ENCODE measurements at places on chromosomes 12 and 14.

GRCh38 chr12:43113135-43113534 is 438.9 kb downstream of the ADAMTS20 start:
- peak; percentile 45 for DNase-seq

GRCh38 chr12:90593596-90594295 is 361.2 kb downstream of the CCER1 start:
- DNase-seq = no peak

DNA sequence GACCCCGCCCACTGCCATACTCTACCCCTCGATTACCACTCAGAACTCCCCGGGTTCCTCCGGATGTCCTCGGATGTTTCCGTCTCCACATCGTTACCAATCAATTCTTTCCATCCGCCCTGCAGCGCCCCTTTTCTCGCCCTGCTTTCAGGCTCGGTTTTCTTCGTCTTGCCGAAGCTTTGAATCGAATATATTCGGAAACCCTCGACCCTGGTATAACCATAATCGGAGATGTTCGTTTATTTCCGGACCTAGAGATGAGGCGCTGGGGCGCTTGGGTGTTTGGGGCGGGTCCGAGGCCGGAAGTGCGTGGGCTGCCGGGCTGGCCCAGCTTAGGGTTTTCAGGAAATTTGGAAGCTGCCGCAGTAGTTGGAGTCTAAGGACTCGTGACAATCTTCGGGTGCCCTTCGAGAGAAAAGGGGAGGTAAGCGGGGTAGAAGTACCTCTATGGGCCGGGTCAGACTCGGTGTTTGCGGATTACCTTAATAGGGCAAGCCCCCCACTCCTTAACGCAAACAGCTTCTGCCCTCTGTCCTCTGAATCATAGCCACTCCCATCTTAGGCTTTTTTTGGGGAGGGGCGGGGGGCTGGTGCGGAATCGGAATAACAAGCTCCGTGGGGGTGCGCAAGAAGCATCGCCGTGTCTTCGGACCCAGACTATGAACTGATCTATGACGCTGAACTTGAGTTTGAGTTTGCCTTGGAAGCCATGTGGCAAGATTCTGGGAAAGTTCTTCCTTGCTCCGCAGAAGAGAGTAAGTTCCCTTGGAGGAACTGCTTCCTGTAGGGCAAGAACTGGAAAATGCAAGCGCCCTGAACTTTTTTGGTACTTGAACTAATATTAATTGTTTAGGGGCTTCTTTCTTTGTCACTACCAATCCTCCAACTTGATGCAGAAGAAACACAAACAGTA is at the start of gene C14orf119:
C14orf119 (plus strand) TSS at position 310 of the 913 bp plus-strand sequence. CDS start 2,154 bp downstream, outside the sequence.
- peak; percentile 100 for DNase-seq

DNA sequence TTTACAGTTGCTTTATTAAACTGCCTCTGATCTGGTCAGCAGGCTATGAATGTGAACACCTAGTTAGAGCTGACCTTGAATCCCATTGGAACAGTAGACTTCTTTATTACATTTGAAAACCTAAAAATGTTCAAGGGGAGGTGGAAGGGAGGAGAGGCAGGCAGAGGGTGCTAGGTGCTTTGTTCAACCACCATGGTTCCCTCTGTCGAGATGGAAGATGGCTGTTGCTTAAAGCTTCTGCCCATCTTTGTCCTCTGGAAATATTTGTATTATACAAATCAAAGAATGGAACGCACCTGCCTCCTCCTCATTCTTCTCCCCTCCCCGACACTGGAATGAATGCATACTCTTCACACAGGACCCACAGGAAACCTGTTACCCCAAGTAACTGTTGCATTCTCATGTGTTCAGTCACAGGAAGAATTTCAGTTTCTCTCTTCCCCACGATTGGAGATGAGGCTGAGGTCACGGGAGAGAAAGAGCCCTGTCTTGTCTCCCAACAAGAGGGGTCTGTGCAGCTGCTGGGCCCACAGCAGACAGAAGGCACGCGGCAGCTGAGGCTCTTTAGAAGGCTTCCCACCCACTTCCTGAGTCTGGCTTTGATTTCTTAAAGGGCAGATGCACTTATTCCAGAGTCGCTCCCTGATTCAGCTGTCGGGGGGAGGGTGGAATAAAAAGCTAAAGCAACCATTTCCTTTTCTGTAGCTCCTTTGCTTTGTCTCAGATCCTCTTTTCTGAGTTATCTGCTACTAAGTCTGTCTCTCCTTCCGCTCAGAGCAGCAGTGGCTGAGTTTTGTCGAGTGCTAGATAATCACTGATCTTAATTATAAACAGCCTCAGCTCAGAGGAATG is 217.9 kb upstream of the BTG1 start:
- peak; percentile 79 for DNase-seq

GRCh38 chr12:124150168-124150567 is 144.7 kb upstream of the RFLNA start:
- peak; percentile 66 for DNase-seq

DNA sequence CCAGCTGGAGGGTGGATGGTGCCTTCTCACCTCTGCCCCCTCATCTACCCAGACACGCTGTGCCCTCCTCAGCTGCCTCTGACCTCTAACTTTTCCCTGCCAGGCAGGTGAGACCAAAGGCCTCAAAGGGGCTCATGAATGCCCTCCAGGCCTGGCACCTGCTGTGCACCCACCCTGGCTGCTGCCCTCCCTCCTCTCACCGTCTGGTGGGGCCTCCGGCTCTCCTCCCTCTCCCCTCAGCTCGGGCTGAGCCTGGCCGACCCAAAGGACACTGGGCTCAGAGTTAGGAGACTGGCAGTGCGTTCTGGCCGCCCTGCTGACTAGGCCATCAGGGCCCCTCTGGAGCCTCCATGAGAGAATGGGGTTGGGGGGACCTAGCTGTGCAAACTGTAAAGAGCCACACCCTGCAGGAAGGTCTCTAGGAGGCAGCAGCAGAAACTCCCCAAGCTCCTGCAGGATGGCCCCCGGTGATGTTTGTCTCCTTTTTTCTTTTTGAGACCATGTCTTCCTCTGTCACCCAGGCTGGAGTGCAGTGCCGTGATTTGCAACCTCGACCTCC is 40.3 kb upstream of the PPP1R13B start:
- no peak for DNase-seq

DNA sequence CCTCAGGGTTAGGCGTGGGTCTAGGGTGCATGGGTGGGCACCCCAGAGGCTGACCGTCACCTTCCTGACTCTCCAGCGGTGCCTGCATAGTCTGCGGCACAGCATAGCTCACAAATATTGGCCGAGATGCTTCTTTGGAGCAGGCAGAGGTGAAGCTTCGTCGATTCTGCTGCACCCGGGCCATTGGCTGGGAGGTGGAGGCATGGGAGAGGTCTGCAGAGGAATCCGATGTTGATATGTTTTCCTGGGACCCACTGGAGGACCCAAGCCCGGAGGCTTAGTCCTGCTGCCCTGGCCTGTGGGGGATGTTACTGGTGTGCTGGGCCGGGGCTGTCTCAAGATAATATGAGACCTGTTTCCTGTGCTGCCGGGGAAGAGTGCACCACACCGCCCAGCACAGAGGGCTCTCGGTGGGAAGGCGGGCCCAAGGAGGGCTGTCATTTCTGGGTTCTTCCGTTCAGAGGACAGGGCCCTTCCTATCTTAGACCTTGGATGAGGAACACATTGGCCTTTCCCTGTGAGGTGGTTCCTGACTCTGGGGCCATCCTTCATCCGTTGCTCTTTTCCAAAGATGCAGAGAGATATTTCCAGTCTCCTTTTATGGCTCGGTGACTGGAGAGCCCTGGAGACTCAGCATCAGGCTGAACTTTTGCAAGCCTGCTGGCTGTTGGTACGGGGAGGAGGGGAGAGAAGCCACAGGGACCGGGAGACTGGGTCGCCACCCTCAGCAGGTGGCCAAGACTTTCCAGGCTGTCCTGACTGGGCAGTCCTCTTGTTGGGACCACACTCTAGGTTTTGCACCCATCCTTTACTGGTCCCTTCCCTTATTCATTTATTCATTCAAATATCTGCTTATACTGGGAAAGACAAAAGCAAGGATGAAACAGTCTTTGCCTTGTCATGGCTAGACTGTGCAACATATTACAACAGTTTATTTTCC is 143.5 kb downstream of the TSPAN9 start:
- DNase-seq = no peak

- DNase-seq = peak; percentile 80
Observed at GRCh38 chr14:93045211-93045674, 70.5 kb downstream of the ITPK1 start.

- no peak for DNase-seq
Observed at GRCh38 chr14:37600880-37601741, 5.7 kb downstream of the TTC6 start.

- DNase-seq = no peak
Observed at GRCh38 chr14:35073486-35073885, 27.4 kb downstream of the FAM177A1 start.

DNA sequence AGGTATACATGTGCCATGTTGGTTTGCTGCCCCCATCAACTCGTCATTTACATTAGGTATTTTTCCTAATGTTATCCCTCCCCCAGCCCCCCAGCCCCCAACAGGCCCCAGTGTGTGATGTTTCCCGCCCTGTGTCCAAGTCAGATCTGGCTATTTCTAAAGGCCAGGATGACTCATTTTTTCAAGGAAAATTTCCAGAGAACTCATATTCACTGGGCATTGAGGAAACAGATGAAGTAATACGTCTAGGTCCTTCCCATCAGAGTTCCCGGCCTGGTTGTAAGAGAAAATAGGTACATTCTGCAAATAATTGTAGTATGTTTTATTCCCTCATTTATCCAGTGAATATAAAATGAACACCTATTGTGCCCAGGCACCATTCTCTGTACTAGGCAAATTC is 345.2 kb downstream of the BCL11B start:
- no peak for DNase-seq

- DNase-seq = peak; percentile 73
Observed at GRCh38 chr12:22083167-22083566, 37.1 kb downstream of the CMAS start.

GRCh38 chr12:64716839-64717455 is 42.3 kb downstream of the GNS start:
- no peak for DNase-seq

DNA sequence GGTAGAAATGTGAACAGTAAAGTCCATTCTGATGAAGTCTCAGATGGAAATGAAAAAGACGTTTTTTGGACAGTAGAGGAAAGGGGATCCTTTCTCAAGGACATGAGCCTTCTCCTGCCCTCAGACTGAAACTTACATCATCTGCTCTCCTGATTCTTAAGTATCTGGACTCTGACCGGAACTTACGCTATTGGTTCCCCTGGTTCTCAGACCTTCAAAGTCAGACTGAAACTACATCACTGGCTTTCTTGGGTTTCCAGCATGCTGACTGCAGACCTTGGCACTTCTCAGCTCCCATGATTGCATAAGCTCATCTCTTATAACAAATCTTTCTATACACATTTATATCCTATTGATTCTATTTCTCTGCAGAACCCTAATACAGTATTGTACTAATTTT is 291.0 kb downstream of the SNAPC1 start:
- no peak for DNase-seq

- no peak for DNase-seq
Observed at GRCh38 chr12:12812618-12813119, 477 bp upstream of the DDX47 start.

DNA sequence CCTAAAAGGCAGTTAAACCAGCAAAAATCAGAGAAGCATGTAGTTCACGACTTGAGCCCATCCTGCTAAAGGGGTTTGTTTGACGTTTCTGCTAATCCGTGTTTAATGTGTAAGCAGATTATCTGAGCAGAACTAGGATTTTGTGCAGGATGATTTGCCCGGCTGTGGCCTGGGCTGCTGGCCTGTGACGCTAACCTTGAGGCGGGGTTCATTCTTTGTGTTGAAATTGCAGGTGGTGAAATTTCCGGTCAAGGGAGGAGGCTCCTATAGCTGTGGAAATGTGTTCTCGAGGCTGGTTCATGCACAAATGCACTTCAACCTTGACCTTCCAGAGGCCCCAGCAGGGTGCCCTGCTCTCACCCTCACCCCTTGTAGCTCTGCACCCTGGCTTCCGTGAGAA is 63.7 kb downstream of the SLC24A4 start:
- no peak for DNase-seq

GRCh38 chr14:61503167-61503801 is 181.9 kb downstream of the PRKCH start:
- no peak for DNase-seq

DNA sequence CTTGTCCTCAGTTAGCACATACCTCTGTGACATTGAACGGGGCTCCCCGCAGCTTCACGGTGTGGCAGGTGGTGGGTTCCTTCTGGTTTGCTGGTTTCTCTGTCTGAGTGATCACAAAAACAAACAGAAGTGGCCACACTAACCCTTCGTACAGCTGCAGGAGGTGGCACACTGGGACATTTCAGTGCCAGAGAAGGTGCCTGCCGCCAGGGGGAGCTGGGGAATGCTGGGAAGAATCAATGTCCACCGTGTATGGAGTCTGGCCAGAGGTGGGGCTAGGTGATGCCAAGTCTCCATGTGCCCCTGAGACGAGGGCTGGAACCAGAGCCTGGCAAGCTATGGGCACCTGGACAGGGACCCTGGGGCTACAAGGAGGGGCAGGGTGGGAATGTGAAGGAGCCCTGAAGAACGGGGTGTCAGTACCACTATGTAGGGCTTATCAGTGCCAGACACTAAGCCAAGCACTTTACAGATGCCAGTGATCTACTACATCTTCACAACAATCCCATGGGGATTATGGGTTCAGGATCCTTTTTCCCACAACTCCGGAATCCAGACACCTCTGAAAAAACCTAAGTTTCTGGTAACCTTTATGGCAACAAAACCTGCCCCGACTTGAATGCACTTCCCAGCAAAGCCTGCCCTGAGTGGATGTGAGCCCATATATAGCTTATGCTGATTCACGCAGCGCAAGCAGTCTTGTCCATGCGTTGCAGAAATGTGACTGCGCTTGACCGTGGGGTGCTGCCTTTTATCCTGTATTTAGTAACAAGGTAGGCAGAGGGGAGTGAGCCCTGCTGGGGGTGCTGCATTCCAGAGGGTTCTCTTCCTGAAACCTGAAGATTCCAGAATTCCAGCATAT is 10.8 kb downstream of the RBM19 start:
- no peak for DNase-seq

GRCh38 chr12:131002216-131002631 is 48.5 kb downstream of the ADGRD1 start:
- DNase-seq = no peak

DNA sequence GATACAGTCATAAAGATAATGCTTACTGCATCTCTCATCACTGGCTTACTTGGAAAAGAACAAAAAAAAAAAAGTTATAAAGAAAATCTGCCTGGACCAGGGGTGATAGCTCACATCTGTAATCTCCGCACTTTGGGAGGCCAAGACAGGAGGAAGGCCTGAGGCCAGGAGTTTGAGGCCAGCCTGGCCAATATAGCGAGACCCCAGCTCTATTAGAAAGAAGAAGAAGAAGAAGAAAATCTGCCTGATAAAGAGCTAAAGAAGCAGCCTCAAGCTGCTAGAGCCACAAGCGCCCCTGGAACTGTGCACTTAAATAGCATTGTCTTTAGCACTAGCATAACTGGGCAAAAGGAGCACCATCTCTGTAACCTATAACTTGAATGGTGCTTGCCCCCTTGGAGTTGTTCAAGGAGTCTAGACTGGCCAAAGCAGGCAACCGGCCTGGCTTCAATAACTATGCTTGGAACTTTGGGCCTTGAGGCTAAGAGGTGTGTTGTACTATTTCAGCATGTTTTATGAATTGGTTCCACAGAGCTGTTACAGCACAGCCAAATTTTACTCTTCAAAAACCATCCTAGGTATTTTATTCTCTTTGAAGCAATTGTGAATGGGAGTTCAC is 53.2 kb downstream of the SINHCAF start:
- no peak for DNase-seq

Data from eye (tissue), 1 donor.